ENCODE measurements at places on chromosomes 7 and 10.

GRCh38 chr7:143492043-143492471 lies 14.4 kb downstream of the TAS2R41 start:
- no peak for DNase-seq

GRCh38 chr7:19708397-19709248 lies at the start of gene POLR1F:
Gene POLR1F, minus strand, starts transcription at chr7:19709037. Its CDS starts 21 bp downstream, at chr7:19709016.
- DNase-seq: peak; percentile 88

GRCh38 chr10:4848356-4849041 lies 22.5 kb downstream of the AKR1E2 start:
- no peak for DNase-seq

- DNase-seq: peak; percentile 65
Measured at GRCh38 chr7:156160811-156161210, 348.5 kb upstream of the SHH start.

GRCh38 chr10:28426392-28427159 lies 106.3 kb upstream of the WAC start:
- DNase-seq: no peak

DNA sequence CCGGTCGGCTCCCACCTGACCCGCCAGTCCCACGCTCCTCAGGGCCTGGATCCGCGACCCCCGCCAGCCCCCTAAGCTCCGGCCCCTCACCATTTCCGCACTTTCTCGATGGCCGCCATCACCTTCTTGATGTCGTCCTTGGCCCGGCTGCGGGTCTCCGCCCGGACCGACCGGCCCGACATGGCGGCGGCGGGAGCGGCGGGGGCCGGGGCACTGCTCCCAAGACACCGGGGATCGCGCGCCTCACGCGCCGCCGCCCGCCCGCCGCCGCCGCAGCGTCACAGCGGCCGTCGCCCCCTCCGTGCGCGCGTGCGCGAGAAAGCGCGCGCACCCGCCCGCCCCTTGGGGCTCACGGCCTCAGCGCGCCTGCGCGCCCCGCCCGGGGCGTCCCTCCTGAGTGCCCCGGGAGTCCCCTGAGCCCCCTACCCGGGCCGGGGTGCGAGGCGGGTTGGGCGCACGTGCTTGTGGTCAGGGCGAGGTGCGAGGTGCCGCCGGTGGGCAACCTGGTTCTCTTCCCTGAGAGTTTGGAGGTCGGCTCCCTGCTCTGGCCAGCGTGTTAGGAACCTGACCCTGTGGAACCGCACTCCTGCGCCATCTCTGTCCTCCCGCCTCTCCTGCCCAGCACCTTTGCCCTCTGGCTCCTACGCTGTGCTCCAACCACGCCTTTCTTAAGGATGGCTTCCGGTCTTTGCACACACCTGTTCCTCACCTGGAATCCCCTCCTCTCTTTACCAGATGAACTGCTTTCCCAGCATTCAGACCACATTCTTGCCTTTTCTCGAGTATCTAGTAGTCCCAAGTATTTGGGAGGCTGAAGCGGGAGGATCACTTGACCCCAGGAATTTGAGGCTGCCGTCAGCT lies at the start of gene BCL7B:
TSS of gene BCL7B (minus strand) at position 294 of the 861 bp plus-strand sequence. CDS start at position 182, 112 bp downstream.
- DNase-seq: no peak

- no peak for DNase-seq
Measured at GRCh38 chr10:105148921-105149320, 507.8 kb downstream of the SORCS3 start.

DNA sequence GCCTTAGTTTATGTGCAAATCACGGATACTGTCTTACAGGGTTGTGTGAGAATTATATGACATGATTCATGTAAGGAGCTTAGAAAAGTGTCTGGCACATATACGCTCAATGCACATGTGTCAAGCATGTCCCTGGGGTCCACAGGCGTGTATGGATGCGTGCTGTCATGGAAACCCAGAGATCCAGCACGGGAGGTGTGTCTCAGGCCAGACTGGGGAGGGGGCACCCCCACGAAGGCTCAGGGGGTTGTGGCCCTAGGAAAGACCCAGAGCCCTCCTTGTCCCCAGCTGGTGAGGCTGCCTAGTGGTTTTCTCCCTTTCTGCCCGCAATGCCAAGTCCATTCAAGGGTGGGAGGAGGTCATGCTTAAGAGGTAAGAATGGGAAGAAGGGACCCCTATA lies 9.1 kb downstream of the BTBD16 start:
- no peak for DNase-seq

DNA sequence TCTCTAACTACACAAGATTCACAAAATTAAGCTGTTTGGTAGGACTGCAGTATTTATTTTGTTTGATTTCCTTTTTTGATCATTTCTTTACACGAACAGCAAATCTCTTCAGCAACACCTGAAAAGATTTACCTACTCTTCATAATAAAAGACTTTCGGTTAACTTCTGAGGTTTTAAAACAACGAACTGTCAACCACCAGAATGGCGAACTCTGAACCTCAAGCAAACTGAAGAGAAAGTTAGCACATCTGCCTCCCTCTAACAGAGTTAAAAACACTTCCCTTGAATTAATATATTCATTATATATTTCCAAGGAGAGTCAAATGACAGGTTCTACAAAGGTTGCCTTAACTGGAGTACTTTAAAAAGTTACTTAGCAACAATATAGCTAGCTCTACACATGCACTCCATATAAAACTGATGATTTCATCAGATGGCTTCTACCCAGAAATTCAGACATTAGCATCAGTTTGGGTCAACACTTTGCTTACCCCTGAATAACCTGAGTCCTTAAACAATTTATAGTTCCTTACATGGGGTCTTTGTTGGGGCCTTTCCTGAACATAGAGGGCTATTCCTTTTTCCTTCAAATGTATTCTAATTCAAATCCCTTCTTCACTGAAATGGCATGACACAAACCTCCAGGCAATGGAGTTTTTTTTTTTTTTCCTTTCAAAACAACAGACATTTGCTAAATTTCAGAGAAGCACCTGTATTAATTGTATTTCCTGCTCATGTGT lies 118.3 kb downstream of the SEM1 start:
- no peak for DNase-seq

DNA sequence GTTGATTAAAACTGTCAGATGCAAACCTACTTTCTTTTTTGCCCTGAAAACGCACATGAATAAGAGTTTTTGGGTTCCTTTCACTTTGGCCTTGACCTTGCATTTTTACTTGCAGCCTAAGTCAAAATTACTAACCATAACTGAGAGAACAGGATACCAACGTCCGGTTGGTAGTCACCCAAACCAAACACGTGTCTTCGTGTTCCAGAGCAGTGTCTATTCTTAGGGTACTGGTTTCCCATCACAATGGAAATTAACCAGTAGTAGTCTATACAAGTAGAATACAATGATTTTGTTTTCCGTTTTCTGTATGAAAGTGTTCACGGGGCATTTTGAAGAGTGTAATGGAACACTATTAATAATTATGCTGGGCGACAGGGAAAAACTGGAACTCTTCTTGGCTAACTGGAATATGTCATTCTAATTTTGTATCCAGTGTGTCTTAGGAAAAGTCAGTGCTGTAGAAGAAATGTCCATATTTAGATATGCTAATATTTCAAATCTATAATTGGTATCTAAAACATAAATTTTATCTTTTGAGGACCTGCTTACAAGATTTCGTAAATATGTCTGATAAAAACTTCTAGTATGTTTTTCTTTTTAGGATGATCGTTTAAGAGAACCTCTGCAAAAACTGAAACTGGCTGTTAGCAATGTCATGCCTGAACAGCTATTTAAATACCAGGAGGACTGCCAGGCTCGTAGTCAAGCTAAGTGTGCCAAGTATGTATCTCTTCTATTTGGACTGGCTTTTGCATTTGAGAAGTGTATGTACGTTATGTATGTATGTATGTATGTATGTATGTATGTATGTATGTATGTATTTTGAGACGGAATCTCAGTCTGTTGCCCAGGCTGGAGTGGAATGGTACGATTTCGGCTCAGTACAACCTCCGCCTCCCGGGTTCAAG lies 40.9 kb downstream of the UBN2 start:
- no peak for DNase-seq

DNA sequence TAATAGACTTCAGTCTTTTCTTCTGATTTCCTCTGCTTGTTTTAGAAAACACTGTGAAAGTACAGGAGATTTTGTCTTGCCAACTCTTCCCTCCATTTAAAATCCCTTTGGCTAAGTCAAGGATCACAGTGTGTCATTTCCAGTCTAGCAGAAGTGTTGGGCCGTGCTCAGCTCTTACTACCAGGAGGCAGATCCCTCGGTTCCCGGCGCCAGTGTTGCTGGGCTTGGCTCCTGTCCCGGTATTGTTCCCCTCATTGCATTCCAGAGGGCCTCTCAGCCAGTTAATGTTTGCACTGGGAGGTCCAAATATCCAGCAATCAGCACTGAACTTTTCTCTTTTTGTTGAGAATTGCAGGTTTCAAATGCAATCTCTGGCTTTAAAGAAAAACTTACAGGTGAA lies 612.1 kb upstream of the MGMT start:
- DNase-seq: no peak

DNA sequence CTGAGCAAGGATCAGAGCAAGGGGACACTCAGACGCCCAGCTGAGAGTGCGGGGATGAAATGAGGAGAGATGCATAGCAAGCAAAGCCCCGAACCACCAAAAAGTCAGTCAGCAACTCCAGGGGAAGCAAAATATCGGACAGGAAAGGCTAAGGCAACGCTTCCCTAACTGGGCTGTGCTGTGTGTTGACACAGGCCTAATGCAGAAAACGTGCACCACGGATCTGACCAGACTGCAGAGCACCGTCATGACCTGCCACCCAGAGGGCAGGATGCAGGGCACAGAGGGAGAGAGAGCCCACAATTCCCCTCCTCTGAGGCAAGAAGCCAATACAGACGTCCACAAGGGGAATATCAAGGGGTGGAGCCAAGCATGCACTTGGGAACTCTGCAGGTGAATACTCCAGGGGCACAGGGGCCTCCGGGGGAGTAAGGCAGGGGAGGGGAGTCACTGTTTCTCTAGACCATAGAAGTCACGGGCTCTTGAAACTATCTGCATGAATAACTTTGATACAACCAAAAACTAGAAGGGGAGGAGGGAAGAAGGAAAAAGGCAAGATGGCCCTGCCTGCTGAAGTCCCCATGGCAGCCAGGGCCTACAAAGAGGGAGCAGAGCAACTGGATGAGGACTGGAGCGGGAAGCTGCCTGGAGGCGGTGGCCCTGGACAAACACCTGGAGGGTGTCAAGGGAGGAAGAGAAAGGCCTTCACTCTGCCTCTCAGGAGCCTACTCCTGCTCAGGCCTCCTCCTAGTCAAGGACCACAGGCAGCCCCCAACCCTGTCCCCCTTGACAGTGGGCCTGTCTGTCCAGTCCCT lies 26.2 kb downstream of the GRID1 start:
- no peak for DNase-seq

GRCh38 chr10:127196282-127197153 lies at the start of gene INSYN2A:
Gene INSYN2A, minus strand, starts transcription at chr10:127196591. Its CDS starts 20,196 bp downstream, at chr10:127176395.
- peak; percentile 30 for DNase-seq

DNA sequence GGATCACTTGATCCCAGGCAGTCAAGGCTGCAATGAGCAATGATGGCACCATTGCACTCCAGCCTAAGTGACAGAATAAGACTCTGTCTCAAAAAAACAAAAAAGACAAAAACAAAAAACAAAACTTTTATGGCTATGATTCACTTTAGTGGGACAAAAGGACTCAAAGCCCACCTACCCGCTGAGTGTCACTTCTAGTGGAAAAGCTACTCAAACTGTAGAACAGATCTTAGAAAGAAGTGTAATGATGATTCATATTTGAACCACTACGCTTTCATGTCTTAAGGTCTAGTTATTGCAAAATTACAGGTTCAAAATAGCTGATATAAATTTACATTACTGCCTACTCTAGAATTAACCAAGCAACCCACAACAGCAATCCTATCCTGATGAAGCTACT lies 47.1 kb upstream of the OTUD1 start:
- DNase-seq: no peak

- DNase-seq: no peak
Measured at GRCh38 chr7:108406222-108406890, 49.9 kb downstream of the NRCAM start.

DNA sequence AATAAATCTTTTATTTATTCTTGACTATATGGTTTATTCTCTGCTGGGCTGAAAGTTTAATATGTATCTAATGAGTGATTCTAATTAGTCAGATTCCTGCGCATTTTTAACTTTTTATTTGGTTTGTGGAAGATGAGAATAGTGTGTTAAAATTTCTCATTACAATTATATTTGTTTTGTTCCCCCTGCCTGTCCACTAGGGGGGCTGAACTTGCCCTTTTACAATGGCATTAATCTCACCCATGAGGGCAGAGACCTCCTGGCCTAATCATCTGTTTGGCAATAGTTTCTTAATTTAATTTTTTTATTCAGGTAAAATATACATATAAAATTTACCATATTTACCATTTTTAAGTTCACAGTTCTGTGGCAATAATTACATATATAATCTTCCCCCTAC lies 278.5 kb upstream of the NPY start:
- no peak for DNase-seq

DNA sequence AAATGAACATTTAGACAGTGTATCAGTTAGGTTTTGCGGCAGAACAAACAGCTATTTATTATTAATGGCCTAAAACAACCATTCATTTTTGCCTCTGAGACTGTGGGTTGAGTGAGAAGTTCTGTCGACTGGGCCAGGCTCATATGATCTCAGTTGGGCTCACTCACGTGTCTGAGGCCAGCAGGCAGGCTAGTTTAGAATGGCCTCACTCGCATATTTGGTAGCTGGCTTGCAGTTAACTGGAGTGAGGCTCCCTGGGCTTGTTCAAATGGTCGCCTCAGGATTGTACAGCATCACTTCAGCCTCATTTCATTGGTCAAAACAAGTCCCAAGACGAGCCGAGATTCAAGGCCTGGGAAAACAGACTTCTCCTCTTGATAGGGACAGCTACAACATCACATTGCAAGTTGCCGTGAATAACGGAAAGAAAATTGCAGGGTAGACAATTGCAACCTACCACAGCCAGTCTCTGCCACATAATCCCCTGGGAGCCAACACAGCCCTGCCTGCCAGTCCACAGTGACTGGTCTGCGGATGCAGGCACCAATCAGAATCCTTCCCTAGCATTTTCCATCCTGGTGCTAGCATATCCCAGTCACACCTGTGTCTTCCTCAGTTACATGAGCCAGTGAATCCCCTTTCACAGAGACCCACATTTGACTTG lies 23.1 kb upstream of the PPIF start:
- no peak for DNase-seq

DNA sequence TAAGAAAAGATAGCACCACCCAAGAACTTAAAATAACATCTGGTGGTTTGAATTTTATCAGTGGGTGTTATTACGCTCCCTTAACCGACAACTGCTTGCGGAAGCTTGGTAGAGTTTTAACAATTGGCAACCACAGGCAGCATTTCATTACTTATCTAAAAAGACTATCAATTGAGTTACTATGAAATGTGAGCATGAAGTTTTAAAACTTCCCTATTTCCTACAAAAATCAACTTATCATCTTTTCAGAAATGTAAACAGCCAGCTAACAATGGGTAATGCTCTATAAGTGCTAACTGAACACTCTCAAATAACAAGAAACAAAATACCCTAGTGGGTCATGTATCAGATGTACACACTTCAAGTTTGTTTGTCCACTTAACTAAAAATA lies 68.8 kb downstream of the OSBPL3 start:
- DNase-seq: no peak

DNA sequence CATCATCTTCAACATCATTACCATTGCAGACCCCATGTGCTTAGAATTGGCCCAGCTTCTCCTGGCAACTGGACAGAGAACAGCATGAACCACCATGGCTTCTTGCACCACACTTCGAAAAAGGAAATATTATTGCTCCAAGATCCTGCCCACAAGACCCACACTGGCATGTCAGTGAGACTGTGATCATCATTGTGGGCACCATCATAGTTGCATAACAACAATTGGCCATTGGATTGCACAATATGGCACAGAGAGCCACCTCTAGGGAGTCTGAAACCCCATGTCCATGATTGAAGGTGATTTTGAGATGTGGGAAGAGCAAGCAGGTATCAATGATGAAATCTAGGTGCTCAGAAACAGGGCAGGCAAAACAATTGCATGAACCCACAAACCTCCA lies 918.9 kb downstream of the GRID1 start:
- no peak for DNase-seq
